ENCODE measurements at places on chromosomes 2 and 18.

DNA sequence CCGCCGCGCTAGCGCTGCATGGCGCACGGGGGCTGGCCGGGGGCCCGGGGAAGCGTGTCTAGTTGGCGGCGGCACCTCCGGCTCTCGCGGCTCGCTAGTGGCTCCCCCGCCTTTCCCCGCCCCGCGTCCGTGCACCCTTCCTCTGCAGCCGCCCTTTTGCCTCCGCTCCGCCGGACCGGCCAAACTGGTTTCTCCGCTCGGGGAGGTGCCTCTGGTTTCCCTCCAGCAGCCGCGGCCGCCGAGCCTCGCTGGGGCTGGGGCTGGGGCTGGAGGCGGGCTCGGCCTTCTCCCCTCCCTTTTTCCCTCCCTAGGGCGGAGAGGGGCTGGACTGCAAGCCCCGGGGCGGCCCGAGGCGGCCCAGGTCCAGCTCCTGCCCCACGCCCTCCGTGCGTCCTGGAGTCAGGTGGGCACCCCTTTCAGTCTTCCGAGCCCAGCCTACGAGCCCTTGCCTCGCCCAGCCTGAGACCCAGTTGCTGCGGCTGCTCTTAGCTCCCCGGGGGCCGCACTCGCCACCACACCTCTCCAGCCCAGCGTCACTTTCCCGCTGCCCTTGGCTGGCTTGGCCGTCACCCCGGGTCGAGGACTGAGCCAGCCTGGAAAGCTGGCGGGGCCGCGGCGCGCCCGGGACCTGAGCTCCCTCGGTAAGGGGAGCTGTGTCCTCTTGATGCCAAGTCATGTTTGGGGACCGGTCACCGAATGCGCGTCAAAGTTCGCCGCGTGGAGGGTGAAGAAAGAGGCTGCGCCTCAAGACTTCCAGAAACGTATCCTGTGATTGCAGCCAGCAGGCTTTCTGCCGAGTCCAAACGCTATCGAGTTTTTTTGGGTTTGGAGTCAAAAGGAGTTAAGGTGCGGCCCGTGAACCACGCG lies at the start of gene ATP8B1:
TSS of gene ATP8B1 (minus strand) at position 213 of the 867 bp plus-strand sequence. CDS start 71,508 bp downstream, outside the sequence.
- peak; percentile 98 for DNase-seq

- peak; percentile 9 for DNase-seq
These were observed 674 bp upstream of the SP110 start for GRCh38 chr2:230220347-230220969.

GRCh38 chr18:58881477-58881876 lies 16.8 kb downstream of the ZNF532 start:
- DNase-seq = no peak

DNA sequence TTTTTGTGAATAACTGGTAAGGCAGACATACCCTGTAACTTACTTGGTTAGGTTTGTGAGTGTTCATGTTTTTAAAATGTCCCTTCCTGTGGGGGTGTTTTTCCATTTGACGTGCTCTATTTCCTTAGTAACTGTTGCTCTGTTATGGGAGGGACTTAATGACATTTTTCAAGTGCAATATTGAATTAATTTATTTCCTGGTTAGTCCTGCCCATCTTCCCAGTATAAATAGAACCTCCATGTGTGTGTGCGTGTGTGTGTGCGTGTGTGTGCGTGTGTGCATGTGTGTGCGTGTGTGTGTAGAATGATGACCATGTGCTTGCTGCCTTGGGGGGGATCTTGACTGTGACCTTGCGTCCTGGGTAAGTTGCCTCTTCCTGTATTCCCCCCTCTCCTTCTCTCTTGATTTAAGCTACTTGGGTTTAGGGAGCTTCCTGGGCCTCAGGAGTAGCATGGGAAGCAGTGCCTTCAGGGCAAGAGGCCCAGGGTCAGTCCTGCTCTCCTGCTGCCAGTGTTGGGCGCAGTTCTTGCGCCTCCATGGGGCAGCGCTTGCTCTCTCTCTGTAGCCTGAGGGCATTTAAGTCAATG lies 163.9 kb downstream of the LDLRAD4 start:
- DNase-seq = no peak
